ENCODE measurements at places on chromosomes 7 and 10. TPM values are rescaled to one million over a fixed set of nuclear protein-coding genes. Genes with fewer than 3 reads are reported as not detected.
A peak's percentile ranks its signal among the peaks of the same experiment; 100 is the strongest.

Gene ECHS1
- polyA plus RNA-seq, result 73.4 TPM

Gene KCND2
- polyA plus RNA-seq, result 0.38 TPM

DNA sequence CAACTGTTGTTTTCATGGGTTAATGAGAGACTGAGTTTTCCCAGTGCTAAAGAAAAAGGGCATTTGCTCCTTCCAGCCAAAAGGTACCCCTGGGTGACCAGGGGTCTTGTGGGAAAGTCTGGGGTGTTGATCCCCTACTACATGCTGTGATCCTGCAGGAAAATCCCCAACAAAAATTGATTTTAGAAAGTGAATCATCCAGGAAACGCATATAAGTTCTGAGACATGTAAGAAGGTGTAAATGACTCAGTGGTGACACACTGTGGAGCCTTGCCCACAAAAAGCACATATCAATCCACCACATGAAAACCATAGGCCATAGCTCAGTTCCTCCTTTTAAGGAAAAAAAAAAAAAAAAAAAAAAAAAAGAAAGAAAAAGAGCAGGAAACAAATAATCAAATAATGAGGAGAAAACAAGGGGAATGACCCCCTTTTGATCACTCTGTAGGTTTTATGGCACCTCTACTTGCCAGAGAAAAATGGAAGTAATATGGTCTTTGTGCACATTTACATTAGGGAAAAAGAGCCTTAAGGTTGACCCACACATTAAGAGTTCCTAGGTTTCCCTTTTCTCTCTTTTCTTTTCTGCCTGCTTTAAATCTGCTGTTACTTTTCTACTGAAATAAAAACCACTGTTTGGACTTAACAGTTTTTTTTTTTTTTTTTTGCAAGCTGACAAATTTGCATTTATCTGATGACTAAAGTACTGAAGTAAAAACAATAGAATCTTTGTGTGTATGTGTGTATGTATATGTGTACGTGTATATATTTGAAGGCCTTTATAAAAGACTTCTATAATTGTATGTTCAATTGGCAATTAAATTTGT lies 386.0 kb downstream of the KIF20B start:
- DNase-seq, result no peak

GRCh38 chr7:51778121-51778520 lies 461.5 kb upstream of the COBL start:
- no peak for DNase-seq

Gene CUL1
- 58.4 TPM for polyA plus RNA-seq

Gene SLC26A3
- polyA plus RNA-seq, result not detected

Gene PDIA4
- polyA plus RNA-seq, result 177 TPM

Gene PTN
- polyA plus RNA-seq, result 81.0 TPM

DNA sequence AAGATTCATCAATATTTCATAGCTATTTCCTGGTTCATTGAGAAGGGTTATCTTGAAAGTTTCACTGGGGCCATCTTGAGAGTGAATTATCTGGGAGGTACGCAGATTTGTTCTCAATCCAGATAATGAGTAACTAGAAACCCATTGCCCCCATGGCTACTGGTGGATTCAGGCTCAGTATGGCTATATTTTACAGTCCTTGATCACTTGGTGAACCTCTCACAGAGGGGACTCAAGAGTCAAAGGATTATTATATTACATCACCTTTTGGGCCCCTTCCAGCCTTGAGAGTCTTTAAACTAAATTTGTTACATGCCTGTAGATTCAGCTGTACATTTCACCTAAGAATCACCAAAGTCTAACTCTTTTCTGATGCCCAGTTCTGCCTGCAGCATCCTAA lies 11.6 kb downstream of the NKX2-3 start:
- no peak for DNase-seq

- no peak for DNase-seq
Observed at GRCh38 chr10:17455015-17455520, 673 bp upstream of the ST8SIA6 start.

- DNase-seq, result no peak
Observed at GRCh38 chr10:84205049-84205852, 10.9 kb downstream of the CDHR1 start.

Gene RSPH10B2
- polyA plus RNA-seq, result 4.8 TPM

Gene SAMD9L
- 17.5 TPM for polyA plus RNA-seq

Gene CTAGE4
- 19.4 TPM for polyA plus RNA-seq

GRCh38 chr7:7802531-7802930 lies 84.1 kb upstream of the RPA3 start:
- no peak for DNase-seq

DNA sequence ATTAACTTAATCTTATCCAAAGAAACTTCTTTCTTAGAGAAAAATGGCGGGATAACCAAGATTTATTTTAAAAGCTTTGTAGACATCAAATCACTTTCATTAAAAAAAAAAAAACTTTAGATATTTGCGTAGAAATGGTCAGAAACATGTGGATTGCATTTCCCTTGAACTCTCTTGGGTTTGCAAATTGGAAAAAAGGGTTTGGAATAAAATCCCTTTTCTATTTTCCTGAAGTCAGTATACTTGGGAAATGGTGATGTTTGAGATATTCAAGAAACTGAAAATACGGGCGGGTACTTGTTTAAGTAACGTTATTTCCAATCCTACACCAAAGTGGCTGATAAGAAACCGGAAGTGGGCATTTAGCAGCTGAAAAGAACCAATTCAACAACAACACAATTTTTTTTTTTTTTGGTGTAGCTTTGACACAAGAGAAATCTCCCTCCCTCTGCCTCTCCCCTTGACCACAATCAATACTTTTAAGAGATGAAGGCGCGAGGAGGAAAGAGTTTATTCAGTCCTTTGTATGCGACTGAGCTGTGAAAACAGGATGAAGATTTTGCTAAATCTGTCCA lies 13.7 kb upstream of the GFRA1 start:
- no peak for DNase-seq

Gene ARMS2
- polyA plus RNA-seq, result not detected

GRCh38 chr7:145212050-145212449 lies 376.2 kb upstream of the TPK1 start:
- no peak for DNase-seq

Gene CYP3A4
- polyA plus RNA-seq, result 0.14 TPM

Gene RET
- polyA plus RNA-seq, result 2.8 TPM

GRCh38 chr7:24349339-24349738 lies 65.3 kb downstream of the NPY start:
- no peak for DNase-seq

DNA sequence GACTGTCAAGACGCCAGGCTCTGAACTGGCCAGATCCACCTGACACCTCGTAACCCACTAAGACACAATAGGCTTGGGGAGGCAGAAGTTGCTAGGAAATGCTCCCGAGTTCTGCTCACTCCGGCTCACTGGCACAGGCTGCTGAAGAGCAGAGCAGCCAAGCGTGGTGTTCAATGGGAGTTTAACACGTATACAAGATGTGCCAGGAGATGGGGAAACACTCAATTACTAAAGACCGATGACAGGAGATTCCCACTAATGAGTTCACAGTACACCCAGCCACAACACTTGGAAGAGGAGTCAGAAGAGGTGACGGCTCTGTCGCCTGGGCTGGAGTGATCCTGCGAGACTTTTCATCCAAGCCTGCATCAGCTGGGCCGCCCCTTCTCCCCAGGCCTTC lies 303.4 kb downstream of the GFRA1 start:
- no peak for DNase-seq

Gene GPR15LG
- not detected for polyA plus RNA-seq

GRCh38 chr7:138626846-138627245 lies 74.3 kb downstream of the SVOPL start:
- no peak for DNase-seq

GRCh38 chr7:102874966-102875365 lies 37.8 kb upstream of the LRRC17 start:
- DNase-seq, result no peak

- DNase-seq, result no peak
Observed at GRCh38 chr10:97089209-97089870, 96.4 kb downstream of the SLIT1 start.

DNA sequence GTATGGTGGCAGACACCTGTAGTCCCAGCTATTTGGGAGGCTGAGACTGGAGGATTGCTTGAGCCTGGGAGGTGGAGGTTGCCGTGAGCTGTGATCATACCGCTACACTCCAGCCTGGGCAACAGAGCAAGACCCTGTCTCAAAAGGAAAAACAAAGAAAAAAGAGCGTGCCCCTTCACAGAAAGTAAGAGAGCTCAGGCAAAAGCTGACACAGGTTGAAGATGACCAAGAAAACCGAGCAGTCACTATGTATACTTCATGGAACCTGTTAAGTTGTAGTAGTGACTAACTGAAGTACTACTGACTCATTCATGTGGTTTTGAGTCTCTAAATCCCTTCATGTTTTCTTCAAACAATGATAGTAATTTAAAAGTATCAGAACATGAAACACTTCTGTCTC lies 1.2 kb upstream of the PRRT4 start:
- DNase-seq, result no peak

- no peak for DNase-seq
Observed at GRCh38 chr7:115851291-115851690, 179.3 kb downstream of the TFEC start.

GRCh38 chr7:32560075-32560474 lies 64.8 kb downstream of the AVL9 start:
- DNase-seq, result no peak

GRCh38 chr7:55641273-55641691 lies 69.0 kb upstream of the VOPP1 start:
- peak; percentile 67 for DNase-seq

GRCh38 chr7:29281782-29282541 lies 87.4 kb downstream of the CHN2 start:
- DNase-seq, result no peak

GRCh38 chr10:71081912-71082311 lies 130.5 kb upstream of the UNC5B start:
- no peak for DNase-seq

Gene HMX3
- not detected for polyA plus RNA-seq

GRCh38 chr7:5116359-5116758 lies 70.7 kb downstream of the RBAK start:
- DNase-seq, result no peak

Gene C1QL3
- polyA plus RNA-seq, result 0.66 TPM

GRCh38 chr10:126731610-126731990 lies 61.1 kb upstream of the C10orf90 start:
- peak; percentile 51 for DNase-seq

DNA sequence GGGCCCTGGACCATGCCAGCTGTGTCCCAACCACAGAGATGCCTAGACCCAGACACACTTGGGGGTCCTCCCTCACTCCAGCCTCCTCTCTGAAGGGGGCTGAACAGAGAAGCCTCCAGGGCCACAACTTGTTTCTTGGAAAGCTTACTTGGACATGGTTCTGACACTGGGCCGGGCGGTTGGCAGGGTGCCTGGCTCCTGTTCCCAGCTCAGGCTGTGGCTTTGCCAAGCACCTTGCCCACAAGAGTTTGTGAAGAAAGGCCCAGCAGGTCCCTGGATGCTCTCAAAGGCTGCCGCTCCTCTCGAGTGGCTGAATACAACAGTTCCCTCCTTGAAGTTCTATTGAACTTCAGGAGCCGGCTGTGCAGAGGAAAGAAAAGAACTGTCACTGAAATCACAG lies 181.6 kb downstream of the PTPN20 start:
- no peak for DNase-seq

GRCh38 chr10:127579640-127580039 lies 30.5 kb downstream of the NPS start:
- DNase-seq, result no peak

Gene UTF1
- not detected for polyA plus RNA-seq

DNA sequence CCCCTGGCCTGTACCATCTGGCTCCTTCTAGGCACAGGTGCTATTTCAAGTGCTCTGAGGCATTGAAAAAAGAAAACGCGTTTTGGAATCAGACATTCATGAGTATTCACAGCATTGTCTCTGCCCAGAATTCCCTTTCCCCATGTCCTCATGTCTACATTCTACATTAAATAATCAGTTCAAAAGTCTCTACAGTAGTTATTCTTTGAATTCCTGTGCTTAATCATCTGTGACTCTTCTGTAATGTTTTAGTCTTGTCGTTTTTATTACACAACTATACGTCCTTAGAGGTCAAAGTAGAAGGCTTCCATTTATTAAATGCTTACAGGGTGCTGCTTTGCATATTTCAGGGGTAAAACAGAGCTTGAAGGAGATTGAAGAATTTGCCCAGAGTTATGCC lies 95.7 kb downstream of the BICC1 start:
- no peak for DNase-seq

Gene HIF1AN
- 30.5 TPM for polyA plus RNA-seq

GRCh38 chr10:103580011-103580410 lies 86.5 kb downstream of the NEURL1 start:
- no peak for DNase-seq

DNA sequence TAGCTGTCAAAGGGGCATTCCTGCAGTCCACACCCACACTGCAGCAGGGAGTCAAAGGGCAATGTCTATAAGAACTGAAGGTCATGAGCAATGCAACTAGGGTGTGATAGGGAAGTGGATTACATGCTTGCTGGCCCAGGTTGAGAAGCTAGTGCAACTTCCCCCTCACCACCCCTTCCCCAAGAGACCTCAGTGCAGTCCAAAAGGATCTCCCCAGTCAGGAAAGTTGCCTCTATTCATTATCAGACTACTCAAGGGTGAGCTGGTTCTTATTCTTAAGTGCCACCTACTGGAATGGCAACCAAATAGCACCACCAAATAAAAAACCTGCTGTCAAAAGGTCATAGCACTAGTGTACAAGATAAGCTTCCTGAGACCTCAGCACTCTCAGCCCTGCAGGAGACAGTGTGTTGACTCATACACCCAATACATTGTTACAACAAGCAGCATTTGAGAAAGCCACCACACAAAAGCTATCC lies 28.2 kb downstream of the MTERF1 start:
- DNase-seq, result no peak

- no peak for DNase-seq
Observed at GRCh38 chr7:151877911-151878835, 1.3 kb upstream of the PRKAG2 start.

DNA sequence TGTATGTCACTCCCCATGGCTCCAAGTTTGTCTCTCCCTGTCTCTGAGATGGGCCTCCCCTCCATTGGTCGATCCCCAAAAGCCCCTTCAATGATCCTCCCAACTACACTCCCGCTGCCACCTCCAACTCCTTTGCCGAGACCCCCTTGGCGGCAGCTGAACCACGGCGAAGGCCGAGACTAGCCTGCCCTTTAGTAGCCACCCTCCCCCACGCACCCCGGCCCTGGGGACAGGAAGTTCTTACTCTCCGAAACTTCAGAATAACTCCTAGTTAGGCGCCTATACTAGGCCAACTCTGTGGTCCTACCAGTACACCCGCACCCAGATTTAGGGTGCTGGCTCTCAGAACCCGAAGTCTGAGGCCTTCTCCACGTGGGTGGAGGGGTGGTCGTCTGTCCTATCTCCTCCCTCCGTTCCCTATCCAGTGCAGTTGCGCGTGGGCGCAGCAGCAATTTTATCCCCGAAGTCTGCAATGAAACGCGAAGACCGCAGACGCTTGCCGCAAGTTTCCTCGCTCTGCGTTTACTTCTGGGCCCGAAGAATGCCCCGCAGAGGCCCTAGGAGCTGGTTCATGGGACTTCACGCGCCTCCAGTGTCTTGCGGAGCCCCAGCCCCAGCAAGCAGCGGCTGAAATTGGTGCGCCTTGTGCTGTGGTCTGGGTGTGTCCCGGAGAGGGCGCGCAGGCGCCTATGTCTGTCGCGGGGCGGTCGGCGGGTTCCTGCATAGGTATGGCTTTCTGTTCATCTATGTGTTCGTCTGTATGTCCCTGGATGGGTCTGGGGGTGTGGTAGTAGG lies 82.6 kb upstream of the SLF2 start:
- DNase-seq, result no peak

- DNase-seq, result no peak
Observed at GRCh38 chr10:131955591-131956340, 26.0 kb downstream of the BNIP3 start.

Data from right lung (tissue), 10 donors.